ENCODE measurements at places on chromosomes 7 and 10.

DNA sequence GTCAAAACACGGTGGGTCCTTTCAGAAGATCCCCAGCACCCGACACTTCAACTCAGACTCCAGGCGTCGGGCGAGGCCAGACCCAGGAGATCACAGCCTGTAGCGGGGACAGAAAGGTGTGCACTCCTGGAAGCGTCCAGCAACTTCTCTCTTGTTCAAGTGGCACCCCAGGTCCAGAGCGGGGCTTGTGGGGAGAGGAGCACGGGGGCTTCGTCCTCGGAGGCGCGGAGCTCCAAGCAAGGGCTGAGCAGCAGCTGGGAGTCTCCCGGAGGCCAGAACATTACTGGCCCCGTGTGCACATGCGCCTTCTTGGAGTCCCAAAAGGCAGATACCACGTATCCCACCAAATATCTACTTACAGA is 54.9 kb downstream of the ZRANB1 start:
- DNase-seq: no peak

GRCh38 chr10:43002596-43002995 is 74.3 kb upstream of the RET start:
- DNase-seq: no peak

DNA sequence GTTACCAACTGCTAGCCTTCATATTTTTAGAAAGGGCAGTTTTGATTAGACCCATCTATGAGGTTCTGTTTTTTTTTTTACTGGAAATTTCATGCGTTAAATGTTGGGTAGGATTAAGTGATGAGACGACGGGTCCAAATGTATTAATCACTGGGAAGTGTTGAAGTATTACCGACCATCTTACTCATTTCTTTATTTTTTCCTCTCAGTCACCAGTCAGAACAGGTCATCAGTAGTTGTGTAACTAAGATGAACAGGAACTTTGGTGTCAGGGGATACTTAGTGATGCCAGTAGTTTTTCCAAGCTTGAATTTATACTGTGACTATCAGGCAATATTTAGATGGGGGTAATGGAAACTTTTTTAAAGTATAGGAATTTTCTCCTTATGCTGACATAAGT is 14.2 kb downstream of the TFAM start:
- DNase-seq: no peak

DNA sequence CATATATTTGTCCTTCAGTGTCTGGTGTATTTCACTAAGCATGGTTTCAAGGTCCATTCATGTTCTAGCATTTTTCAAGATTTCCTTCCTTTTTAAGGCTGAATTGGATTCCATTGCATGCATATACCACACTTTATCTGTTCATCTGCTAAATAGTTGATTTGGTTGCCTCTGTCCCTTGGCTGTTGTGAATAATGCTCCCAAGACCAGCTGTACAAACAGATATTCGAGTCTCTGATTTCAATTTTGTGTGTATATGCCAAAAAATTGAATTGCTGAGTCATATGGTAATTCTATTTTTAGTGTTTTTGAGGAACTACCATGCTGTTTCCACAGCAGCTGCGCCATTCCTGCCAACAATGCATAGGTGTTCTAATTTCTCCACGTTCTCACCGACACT is 216.4 kb downstream of the NRG3 start:
- no peak for DNase-seq

- DNase-seq: no peak
Observed at GRCh38 chr10:108204528-108205305, 1040.2 kb upstream of the SORCS1 start.

DNA sequence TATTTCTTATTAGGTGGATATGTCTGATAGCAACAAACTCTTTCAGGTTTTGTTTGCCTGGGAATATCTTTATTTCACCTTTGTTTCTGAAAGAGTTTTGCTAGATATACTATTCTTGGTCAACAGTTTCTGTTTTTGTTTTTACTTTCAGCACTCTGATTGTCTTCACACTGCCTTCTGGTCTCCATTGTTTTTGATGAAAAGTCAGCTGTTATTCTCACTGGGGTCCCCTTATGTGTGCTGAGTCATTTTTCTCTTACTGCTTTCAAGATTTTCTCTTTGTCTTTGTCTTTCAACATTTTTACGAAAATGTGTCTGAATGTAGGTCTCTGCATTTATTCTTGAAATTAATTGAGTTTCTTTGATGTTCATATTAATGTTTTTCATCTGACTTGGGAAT is 15.2 kb upstream of the RASSF4 start:
- DNase-seq: no peak

GRCh38 chr10:28036587-28036986 is 37.7 kb upstream of the ODAD2 start:
- DNase-seq: no peak

DNA sequence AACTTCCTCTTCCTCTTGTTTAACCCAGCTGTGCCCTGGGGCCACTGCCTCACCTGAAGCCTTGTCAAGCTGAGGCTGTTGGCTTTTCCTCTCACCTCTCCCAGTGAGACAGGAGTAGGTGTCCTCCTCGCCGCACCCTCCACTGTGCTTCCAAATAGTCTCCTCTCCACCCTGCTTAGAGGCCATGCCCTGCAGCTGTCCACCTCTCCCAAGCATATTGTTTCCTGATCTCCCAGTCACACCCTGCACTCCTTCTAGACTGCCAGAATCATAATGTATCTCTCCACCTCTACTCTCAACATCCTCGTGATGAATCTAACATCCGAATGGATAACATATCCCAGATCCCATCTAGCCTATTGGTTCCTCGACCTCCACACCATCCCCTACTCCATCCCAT is 196.3 kb upstream of the GHITM start:
- no peak for DNase-seq

GRCh38 chr7:38178695-38179344 is 775 bp downstream of the STARD3NL start:
- no peak for DNase-seq

DNA sequence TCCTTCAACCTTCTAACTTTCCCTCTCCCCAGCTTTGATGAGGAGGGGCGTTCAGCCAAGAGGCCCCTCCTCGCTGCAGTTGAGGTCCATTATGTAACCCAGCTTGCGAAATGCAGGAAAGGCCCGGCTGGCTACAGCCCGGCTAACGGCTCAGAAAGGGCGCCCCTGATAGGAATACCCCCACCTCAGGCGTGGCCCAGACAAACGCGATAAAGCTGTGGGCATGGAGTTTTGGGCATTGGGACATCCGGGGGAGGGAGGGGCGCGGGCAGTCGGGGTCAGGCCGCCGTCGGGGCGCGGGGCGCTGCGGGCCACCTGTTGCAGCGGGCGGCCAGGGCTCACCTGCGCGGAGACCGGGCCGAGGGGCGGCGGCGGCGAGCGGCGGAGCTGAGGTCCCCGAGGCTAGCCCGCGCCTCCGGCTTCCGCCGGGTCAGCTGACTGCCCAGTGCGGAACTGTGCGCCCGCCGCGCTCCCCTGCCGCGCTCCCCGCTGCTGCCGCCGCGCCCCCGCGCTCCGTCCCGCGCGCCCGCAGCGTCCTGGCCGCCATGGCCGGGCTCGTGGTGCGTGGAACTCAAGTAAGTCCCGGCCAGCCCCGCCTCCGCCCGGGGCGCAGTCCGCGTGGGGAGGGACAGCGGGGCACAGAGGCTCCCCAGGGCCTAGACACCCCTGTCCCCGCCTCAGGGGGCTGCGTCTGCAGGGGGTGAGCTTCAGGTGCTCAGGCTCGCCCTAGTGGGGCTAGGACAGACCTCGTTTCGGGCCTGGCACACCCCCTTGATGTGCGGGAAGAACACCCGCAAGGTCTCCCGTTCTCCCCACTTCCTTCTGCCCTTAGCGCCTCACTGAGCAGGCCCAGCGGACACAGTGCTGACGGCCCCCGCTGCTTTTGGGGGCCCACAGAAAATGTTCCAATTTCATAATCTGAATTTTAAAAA is at the start of gene LRMDA:
TSS of gene LRMDA (plus strand) at position 445 of the 932 bp plus-strand sequence.
- DNase-seq: no peak

- peak; percentile 83 for DNase-seq
Observed at GRCh38 chr7:44977304-44977958, 1.4 kb downstream of the MYO1G start.

GRCh38 chr7:140416560-140416959 is 12.7 kb downstream of the RAB19 start:
- DNase-seq: no peak

DNA sequence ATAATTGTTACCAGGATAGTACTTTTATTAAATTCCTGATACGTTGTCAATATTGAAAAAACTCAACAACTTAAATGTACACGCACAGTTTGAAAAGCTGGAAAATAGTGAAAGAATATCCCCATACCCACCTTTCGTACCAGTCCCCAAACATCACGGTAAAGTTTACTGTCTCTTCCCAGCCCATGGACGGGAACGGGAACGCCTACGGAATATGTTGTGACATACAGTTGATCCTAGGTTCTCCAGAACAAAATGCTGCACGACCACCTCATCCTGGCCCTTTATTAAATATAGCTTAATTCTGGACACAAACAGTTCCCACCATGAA is 527 bp upstream of the BCAP29 start:
- no peak for DNase-seq

- DNase-seq: no peak
Observed at GRCh38 chr7:108263425-108263824, 133.3 kb upstream of the LAMB4 start.

DNA sequence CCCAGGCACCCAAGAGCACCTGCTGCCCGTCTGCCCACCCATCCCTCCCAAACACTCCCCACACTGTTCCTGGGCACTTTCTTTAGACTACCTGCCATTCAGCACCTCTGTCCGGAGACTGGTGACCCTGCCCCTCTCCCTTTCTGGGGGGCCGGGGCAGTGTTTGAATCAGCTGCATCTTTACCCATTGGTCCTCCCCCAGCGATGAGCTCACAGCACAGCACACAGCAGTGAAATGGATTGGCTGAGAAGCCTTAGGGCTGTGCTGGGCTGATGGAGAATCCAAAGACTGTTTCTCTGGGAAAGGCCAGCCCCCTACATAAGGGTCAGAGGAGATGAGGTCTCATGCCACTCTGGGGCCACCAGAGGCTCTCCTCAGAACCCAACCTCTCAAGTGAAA is 40.2 kb downstream of the VWA2 start:
- no peak for DNase-seq

DNA sequence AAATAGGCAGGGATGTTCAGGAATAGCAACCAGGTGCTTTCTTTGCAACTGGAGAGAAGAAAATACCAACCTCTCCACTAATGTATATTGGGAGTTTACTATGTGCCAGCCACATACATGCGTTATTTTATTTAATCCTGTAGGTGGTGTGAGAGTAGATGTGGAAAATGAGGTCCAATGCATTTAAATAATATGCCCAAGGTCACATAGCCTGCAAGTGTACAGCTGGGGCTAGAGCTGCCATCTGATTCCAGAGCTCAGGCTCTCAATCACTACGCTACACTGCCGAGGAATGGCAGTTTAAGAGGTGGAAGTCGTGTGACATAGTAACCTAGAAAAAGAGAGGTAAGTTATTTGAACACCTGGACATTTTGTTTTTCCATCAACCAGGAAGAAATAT is 277.0 kb downstream of the EXOC4 start:
- no peak for DNase-seq

GRCh38 chr10:35368485-35369048 is 32.3 kb downstream of the CCNY start:
- no peak for DNase-seq

DNA sequence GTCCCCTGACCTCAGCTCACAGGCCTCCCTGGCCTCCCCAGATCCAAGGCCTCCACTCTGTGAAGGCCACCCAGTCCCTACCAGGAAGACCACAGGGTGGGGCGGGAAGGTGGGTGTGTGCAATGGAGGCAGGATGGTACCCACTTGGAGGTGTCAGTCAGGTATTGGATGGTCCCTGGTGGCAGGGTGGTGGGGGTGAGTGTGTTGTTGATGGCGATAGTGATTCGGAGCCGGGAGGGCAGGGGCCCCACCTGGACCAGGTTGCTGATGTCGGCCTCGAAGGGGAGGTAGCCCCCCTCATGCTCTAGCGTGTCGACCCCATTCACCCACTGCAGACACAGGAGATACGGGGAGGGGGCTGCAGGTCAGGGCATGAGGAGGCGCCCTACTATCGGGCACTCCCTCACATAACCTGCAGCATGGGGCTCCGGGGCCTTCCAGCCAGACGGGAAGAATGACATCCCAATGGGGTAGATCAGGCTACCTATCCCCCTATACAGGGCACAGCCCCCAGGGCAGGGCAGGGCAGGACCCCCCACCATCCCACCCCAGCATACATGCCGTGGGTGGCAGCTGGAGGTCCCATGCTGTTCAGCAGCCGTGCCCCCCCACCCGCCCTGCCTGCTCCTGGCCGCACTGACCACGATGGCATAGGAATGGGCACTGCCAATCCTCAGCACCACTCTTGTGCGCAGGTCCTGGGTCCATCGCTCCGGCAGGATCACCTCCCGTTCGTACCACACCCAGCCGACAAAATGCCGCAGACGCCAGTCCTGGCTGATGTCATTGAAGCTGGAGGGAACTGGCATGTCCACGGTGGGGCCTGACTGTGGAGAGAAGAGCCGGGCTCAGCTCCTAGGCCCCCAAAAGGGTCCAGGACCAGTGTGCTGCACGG is 2.2 kb downstream of the GUSB start:
- no peak for DNase-seq

GRCh38 chr10:62632071-62632809 is 172.3 kb upstream of the ADO start:
- peak; percentile 25 for DNase-seq

DNA sequence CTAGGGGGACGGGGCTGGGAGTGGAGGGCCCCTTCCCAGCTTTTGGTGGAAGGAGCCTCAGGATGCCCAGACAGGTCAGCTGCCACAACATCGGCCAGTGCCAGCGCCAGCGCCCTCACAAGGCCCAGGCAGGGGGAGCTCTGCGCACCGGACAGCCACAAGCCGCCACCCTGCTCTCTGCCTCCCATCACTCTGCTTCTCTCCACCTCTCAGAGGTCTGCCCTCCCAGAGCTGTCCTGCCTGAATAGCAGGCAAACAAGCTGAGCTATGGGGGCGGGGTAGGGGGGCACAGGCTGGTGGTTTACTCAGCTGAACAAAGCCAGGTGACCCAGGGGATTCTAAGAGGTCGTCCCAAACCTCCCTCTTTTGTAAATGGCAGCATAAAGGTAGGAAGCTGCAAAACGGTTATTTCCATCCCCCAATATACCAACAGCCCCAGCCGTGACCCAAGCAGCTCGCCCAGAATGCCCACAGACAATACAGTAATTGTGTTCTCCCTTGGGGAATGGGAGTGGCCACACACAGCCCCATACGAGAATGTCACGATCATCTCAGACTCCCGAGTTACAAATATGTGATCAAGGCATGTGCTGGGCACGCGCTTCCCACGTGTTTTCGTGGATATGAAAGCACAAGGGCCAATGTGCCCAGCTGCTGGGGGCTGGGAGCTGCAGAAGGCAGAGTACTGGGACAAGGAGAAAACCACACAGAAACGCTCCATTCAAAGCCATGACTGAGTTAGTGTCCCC is 19.7 kb downstream of the FAM53B start:
- DNase-seq: no peak

GRCh38 chr7:70569335-70569819 is 562.6 kb upstream of the GALNT17 start:
- DNase-seq: no peak
